ENCODE measurements at places on chromosomes 1 and 21.
A peak's percentile ranks its signal among the peaks of the same experiment; 100 is the strongest.

DNA sequence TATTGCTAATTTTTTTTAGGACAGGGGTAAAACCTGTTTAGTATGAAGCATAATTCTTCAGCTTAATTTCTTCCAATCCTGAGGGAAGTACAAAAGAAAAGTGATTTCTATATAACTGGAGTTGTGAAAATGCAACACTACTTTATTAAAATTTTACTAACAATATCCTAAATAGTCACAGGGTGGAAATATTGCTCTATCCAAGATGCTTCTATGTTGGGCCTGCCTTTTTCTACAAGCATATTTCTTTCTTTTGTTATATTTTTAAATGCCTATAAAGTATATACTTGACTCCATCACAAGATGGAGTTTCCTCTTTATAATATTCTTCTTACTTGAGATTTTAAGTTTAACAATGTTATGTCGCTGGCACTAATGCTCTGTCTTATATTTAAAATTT lies 37.9 kb downstream of the DTL start:
- no peak for DNase-seq

DNA sequence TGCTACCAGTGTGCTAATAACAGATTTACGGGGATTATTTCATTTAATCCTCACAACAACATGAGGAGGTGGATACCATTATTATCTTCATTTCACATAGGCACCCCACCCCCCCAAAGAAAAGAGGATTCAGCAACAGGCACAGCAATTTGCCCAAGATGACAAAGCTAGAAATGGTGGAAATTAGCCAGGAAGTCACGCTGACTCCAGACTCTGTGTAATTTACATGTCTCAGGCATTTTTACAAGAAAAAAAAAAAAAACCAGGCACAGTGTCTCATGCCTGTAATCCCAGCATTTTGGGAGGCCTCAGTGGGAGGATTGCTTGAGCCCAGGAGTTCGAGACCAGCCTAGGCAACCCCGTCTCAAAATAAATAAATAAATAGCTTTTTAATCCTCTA lies 37.5 kb upstream of the PRDM2 start:
- no peak for DNase-seq

GRCh38 chr1:114164840-114165543 lies 11.3 kb upstream of the SYT6 start:
- DNase-seq: no peak

- no peak for DNase-seq
Observed at GRCh38 chr21:45179568-45180245, 105.3 kb downstream of the ADARB1 start.

DNA sequence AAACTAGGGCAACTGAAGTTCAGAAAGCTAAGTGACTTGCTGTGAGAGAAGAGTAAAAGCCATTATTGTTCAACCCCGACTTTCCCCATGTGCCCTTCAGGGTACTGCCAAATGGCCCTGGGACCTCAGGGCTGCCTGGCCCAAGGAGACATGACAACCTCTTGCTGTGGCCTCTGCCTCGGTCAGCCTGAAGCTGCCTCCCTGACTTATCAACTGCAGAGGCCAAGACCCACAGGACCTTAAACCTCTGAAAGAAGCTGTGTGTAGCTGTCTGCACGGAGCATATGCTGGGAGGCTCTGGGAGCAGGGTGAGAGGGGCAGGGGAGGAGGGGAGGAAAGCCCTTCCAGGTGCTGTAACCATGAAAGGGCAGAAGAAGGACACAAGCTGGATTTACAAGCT lies 35.9 kb downstream of the HMGB4 start:
- DNase-seq: no peak

DNA sequence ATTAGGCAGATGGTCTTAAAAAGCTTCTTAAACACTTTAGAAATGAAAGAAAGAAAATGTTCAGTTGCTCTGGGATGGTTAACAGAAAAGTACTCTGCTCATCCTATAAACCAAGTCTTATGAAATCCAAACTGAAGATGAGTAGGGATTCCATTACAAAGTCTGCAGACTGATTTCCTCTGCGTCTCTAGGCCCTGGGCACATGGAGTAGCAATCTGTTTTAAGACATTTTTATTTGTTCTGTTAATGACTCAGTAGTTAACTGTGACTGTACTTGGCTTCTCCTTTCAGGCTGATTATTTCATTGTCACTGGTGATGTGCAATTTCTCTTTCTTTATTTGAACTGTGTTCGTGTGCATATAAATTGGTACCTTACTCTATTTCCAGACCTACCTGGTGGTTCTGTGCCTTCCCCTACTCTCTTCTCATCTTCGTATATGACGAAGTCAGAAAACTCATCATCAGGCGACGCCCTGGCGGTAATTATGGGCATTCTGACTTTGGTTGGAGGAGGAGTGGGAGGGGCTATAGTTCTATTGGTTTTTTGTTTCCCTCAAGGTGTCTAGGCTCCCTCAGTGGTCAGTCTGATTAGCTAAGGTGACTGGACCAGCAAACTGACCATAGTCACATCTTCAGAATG lies 30.6 kb downstream of the ATP1A1 start:
- no peak for DNase-seq

- no peak for DNase-seq
Observed at GRCh38 chr1:211583011-211583992, 4.3 kb upstream of the SLC30A1 start.

GRCh38 chr1:186757851-186758250 lies 70.9 kb upstream of the PLA2G4A start:
- DNase-seq: no peak

GRCh38 chr1:2574350-2574749 lies 12.2 kb upstream of the PRXL2B start:
- no peak for DNase-seq

DNA sequence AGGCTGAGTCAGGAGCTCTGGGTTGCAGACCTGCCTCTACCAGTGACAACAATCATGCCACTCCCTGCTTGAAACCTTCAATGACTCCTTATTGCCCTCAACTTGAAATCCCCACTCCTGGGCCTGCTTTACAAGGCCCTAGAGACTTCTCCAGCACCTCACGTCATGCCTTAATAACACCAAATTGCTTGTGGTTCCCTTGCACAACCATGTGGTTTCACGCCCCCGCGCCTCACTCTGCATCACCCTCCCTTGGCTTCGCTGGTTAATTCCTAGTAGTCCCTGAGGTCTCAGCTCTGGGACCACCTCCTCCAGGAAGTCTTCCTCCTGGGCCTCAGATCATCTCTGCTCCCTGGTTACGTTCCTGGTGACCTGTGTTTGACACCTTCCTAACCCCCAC lies 33.0 kb downstream of the EPHA2 start:
- no peak for DNase-seq

GRCh38 chr1:24986372-24986965 lies 56.4 kb upstream of the RUNX3 start:
- no peak for DNase-seq

- no peak for DNase-seq
Observed at GRCh38 chr1:147509786-147510395, 31.4 kb upstream of the BCL9 start.

DNA sequence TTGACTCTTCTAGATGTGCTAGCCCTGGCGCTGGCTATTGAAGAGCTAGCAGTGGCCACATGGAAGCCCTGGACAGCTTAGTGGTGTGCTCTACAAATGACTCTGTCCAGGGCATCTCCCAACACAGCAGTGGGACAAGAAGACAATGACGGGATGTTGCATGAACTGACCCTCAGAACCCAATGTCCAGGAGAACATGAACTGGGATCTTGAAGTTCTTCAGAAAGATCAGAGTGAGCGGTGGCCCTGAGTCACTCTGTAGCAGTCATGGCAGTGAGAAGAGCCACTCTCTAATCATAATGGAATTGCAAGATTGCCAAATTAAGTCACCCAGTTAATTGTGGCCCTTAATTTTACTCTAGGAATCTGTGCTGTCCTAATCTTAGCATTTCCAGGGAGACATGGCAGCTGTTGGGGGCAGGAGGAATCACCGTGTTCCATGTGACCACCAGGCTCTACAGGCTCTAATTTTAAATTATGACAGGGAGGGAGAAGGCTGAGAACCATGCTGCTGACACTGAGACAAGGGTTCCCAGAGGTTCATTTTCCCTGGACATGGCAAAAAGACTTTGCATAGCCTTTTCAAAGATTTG lies 10.2 kb upstream of the OBSCN start:
- no peak for DNase-seq

- DNase-seq: no peak
Observed at GRCh38 chr1:31814041-31814511, 1.7 kb downstream of the SPOCD1 start.

DNA sequence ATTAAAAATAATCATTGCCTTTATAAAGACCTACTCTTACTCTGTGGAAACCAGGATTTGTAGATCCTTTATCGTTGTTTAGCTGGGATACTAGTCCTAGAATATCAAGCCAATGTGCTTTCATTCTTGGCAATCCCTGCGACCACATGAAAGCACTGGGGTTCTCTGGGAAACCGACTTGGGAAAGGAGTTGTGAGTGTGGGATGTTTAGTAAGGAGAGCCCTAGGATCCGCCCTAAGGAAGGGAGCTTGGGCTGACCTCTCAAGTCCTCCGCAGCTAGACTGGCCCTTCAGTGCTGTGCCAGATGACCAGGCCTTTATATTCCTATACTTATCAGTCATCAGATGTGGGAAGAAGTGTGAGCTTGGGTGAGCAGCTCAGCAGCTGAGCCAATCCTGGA lies 5.2 kb upstream of the KRTAP19-8 start:
- DNase-seq: no peak

- DNase-seq: peak; percentile 30
Observed at GRCh38 chr1:157363660-157364140, 188.6 kb downstream of the FCRL5 start.

DNA sequence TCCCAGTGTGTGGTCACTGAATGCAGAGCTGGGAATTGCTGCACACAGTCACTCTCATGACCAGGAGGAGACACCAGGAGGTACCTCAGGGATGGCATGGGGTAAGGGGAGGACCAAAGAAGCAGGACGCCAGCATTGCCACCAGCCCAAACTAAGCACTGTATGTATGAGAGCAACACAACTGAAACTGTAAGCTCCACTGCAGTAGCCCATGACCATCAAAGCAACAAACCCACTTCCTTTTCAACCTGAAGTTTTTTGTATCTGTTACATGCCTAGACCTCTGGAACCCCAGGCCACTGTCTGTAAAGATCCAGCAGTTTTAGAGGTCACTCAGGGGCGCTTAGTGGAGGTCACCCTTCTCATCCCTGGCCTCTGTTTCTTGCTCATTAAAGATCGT lies 164.3 kb downstream of the SETD4 start:
- no peak for DNase-seq

- no peak for DNase-seq
Observed at GRCh38 chr1:214838351-214838750, 235.4 kb downstream of the CENPF start.

DNA sequence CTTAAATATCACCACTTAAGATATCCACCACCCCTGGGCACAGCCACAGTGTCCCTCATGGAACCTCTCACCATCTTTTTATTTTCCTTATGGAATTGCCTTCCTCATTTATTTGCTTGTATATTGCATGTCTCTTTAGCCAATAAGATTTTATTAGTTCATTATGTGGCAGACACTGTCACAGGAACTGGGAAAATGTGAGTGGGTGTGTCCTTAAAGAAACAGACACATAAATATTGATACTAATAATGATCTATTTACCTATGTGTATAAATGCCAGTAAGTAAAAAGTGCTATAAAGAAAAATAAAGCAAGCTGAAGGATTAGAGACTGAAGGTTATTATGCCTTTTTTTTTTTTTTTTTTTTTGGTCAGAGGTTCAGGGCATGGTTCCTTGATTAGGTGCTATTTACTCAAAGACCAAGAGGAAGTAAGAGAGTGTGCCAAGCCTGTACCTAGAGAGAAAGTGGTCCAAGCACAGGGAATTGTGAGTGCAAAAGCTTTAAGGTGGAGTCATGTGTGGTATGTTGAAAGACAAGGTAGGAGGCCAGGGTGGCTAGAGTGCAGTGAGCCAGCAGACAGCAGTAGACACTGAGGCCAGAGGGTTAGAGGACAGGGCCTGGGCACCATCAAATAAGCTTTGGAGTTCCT lies 589.0 kb downstream of the USP25 start:
- no peak for DNase-seq

DNA sequence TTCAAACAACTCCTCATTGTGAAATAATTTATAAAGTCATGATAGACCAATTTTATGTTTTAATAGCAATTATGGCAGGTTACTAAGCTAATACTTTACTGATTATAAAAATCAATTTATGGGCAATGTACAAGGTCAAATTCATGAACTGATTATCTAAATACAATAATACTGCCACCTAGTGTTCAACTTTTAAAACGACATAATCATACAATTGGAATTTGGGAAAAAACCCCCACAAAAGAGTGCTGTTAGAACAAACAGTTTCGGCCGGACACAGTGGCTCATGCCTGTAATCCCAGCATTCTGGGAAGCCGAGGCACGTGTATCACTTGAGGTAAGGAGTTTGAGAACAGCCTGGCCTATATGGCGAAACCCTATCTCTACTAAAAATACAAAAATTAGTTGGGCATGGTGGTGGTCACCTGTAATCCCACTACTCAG lies 14.0 kb downstream of the GTF2B start:
- no peak for DNase-seq

GRCh38 chr21:35309316-35309715 lies 260.2 kb upstream of the RUNX1 start:
- DNase-seq: no peak

DNA sequence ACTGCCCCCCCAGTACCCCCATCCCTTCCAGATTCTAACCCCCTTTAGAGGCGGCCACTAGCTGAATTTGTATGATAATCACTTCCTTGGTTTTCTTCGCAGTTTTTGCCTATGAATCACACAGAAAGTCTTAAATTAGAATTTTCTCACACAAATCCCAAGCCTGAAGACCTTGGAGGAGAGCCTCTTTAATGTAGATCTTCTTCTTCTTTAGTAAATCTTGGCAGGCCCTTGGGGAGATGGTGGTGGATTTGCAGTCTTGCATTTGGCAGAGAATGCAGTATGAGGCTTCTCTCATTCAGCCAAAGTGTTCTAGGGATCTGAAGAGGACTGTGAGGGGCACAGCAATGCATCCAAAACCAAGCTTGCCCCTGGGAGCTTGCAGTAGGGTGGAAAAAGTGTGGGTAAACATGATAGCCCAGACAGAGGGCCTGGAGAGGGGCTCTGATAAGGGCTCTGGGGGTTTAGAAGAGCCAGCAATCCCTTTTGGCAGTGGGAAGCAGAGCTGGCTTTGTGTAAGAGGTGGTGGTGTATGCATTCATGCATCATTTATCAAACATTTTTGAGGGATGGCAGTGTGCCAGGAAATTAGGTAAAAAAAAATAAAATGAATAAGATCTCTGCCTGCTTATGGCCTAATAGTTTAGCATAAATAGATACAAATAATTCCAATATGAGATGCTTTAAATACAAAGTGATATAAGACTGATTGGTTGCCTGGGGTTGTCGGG lies 7.7 kb upstream of the CDC42 start:
- no peak for DNase-seq

DNA sequence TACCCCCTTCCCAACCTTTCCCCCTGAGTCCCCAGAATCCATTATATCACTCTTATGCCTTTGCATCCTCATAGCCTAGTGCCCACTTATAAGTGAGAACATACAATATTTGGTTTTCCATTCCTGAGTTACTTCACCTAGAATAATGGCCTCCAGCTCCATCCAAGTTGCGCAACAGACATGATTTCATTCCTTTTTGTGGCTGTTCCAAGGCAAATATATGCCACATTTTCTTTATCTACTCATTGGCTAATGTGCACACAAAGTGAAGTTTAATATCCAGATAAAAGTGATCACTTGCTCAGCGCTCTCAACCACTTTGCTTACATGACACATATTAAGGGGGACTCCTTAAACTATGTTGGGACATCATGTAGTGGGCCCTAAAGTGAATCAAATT lies 72.4 kb upstream of the TIAM1 start:
- DNase-seq: no peak
